Coronary artery (tissue), 2 donors: ENCODE measurements at places on chromosomes 11 and 22.

DNA sequence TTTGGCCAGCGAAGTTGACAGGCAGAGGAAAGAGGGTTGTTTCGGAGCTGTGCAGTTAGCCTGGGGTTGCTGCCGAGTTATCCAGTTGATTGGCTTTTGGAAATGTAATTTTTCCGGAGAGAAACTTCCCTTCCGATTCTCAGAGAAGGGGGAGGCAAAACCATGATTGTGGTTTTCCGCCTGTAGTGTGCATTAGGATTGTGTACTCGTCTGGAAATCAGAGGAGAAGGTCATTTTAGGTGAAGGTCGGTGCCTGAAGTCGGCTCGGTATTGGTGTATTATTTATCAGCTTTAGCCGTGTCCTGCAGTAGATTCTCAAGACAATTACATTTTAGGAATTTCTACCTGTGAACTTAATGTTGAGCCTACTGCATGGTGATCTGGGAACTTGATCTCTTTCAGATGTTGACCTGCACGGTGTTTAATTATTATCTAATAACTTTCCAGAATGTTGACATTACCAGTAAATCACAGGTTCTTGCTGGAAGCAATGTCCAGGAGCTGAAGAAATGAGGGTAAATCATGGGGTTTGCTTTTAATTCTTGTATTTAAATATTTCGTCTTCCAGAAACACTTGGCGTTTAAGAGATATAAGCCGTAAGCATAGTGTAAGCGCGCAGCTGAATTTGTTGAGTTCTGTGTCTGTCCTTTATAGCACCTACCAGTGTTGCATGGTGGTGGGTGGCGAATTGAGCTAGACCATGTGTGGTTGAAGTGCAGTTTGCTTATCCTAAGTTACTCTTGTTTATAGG, 1.3 kb downstream of the ARHGEF12 start:
- no peak for DNase-seq

- DNase-seq, result no peak
Measured at GRCh38 chr22:33260498-33260897, 202.3 kb upstream of the SYN3 start.

DNA sequence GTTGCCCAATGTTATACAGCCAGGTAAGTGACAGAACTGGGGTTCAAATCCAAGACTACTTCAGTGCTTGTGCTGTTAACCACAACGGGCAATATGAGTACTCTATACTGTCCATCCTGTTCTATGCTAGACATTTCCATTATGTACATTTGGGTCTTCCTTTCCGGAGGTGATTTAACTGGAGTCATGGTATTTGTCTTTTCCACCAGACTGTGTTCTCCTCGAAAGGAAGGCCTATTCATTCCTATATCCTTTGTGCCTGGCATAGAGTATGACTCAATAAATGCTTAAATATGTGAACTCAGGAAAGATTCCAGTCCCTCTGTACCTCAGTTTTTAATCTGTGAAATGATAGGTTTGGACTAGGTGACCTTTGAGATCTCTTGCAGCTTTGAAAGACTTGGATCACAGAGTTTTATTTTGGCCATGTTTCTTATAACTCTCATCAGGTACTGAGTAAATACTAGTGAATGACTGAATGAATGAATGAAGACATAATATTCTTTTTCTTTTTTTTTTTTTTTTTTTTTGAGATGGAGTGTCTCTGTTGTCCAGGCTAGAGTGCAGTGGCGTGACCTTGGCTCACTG, 6.6 kb downstream of the RNF121 start:
- DNase-seq, result no peak

GRCh38 chr22:46910624-46911023, 148.2 kb downstream of the TBC1D22A start:
- no peak for DNase-seq

DNA sequence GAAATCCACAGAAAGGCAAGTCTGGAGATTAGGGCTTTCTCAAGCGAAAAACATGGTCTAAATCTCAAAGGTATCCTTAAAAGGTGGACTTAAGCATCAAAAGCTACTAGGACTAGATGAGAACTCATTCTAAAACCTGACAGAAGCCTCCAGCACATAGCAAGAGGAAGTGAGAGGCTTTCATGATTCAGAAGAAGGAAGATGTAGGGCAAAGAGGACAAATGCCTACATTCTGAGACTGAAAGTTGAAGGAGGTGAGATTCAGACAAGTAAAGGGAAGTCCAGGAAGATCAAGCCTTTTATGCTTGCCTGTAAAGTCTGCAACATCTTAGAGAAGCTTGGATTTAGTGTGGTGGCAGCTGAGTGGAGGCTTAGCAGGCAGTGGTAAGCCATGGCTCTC, 98.9 kb downstream of the PGR start:
- DNase-seq, result no peak

- DNase-seq, result no peak
Measured at GRCh38 chr22:40041366-40042137, 46.8 kb downstream of the FAM83F start.

DNA sequence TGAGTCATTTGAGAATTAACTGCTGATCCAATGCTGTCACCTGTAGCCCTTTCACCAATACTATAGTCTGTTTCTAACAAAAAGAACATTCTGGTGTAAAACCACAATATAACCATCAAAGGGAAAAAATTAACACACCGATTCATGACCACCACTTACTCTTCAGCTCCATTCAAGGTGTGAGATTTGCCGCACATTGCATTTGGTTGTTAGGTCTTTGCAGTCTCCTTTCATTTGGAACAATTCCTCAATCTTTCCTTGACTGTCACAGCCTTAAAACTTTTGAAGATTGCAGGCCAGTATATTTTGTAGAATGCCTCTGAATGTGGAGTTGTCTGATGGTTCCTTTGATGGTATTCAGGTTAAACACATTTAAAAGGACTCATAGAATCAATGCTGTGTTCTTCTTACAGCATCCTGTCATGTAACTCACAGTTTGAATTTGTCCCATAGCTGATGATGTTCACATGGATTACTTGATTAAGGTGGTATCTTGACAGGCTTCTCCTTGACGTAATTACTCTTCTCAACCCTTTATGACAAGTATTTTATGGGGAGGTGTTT, 63.6 kb downstream of the TNRC6B start:
- DNase-seq, result no peak
